ENCODE measurements at places on chromosomes 13 and 19.

DNA sequence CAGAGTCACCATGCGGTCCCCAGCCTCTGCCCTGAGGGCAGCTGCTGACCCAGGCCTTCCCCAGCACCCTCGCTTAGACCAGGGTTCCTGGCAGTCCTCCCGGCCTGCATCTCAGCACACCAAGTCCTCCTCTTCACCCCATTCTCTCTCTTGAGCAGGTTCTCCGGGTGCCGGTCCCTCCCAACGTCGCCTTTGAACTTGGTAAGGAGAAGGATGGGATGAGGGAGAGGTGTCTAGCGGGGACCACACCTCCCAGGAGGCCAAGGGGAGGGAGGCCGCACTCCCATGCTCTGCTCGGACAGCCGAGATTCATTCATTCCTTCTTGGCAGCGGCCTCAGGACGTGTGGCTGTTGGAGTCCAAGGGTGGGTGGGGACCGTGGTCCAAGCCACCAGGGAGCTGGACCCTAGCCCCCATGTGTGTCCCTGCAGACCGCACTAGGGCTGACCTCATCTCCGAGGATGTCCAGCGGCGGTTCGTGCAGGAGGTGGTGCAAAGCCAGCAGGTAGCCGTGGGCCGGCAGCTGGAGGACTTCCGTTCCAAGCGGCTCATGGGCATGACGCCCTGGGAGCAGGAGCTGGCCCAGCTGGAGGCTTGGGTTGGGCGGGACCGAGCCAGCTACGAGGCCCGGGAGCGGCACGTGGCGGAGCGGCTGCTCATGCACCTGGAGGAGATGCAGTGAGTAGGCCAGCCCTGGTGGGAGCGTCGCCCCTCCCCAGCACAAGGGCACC lies 9.4 kb downstream of the ARHGEF1 start:
- DNase-seq, result no peak

- no peak for DNase-seq
Observed at GRCh38 chr13:79673310-79673992, 192.5 kb downstream of the NDFIP2 start.

DNA sequence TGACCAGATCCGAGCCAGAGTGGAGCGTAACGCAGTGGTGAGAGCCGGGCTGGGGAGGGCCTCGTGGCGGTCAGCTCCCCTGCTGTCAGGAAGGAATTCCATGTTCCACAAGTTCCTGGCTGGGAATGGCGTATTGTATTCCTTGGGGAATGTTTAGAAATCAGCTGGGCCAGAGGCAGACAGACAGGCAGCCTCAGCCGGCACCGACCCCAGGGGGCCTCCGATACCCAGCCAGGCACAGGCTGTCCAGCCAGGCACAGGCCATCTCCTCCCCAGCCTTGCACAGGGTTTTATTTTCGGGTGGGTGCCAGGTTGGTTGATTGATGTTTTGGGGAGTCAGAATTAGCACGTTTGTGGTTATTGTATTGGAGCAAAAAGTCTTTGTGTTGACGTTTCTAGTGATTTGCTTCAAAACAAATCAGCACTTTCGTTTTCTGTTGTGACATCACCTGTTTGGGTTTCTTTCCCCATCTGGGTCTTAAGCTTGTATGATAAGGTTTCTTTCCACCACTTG lies 126.6 kb upstream of the MCF2L start:
- DNase-seq, result peak; percentile 6

DNA sequence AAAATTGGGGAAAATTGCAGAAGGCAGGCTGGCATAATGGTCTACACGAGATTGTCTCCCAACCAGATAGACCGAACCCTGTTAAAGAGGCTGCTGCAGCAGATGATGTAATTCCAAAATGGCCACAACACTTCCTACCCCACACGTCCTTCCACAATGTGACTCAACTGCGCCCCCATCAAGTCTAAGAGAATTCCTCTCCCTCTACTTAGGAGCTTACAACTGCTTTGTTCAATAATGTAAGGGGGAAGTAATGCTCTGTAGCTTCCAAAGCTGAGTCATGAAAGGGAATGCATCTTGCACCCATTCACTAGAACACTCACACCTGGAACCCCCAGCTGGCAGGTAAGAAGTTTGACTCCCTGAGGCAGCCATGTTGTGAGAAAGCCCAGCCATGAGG lies 117.8 kb upstream of the IRS2 start:
- peak; percentile 36 for DNase-seq

DNA sequence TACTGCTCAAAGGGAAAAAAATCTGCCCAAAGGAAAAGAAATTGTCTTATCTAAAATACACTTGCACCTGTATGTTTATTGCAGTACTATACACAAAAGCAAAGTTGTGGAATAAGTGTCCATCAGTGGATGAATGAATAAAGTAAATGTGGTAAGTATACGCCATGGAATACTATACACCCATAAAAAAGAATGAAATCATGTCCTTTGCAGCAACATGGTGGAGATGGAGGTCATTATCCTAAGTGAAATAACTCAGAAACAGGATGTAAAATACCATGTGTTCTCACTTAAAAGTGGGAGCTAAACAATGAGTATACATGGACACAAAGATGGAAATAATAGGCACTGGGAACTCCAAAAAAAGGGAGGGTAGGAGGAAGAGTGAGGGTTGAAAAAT lies 3.8 kb upstream of the MUC16 start:
- DNase-seq, result no peak

DNA sequence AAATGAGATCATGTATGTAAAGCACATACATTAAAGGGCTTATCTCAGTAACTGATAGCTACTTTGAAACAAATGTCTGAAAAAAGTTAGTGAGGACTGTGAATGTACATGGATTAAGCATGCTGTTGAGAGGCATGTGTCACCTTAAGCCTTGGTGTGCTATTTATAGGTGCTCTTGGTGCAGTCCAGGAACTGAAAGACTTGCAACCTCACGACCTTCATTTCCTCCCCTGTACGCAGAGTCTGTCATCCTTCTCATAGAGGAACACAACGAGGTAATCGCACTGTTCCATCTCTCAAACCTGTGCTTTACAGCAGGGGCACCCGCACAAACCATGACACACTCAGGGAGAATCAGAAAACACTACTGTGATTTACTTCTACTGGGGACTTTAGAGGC lies 65.6 kb downstream of the UFM1 start:
- DNase-seq, result peak; percentile 67

- DNase-seq, result peak; percentile 79
Observed at GRCh38 chr19:53903055-53903680, 5.9 kb upstream of the CACNG7 start.

DNA sequence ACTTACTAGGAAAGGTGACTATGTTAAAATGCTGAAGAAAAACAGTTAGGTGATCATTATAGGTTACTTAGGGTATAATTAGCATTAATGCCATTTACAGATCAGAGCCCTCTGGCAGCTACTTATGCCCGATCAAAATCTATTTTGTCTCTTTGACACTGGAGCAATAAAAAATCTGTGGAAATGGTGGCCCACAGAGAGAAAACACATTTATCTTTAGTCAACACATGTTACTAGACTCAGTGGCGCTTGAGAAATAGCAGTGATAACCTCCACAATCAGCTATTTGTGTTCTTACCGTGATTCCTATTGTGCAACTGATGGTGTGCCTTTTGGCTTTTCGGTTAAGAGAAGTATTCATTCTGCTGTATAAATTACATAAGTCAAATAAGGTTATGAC lies 1519.6 kb downstream of the PCDH9 start:
- DNase-seq, result no peak

- peak; percentile 25 for DNase-seq
Observed at GRCh38 chr19:19032420-19033175, 719 bp downstream of the SUGP2 start.

GRCh38 chr19:49677231-49677900 lies at the start of gene PRMT1:
Gene PRMT1, plus strand, starts transcription at chr19:49677271. Its CDS starts 10 bp downstream, at chr19:49677281.
- DNase-seq, result peak; percentile 63

DNA sequence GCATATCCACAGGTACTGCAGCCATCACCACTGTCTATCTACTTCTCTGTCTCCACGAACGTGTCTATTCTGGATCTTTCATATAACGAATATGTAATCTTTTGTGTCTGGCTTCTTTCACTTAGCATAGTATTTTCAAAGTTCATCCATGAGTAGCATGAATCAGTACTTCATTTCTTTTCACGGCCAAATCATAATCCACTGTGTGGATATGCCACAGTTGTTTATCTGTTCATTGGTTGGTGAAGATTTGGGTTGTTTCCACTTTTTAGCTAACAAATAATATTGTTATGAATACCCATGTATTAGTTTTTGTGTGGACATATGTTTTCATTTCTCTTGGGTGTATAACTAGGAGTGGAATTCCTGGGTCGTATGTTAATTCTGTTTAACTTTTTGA lies 14.4 kb downstream of the RGCC start:
- DNase-seq, result no peak

- DNase-seq, result no peak
Observed at GRCh38 chr19:16272945-16273344, 51.7 kb upstream of the KLF2 start.

- DNase-seq, result no peak
Observed at GRCh38 chr19:5786593-5787408, 2.3 kb upstream of the PRR22 start.

GRCh38 chr19:7640803-7641202 lies 3.9 kb downstream of the STXBP2 start:
- DNase-seq, result no peak

DNA sequence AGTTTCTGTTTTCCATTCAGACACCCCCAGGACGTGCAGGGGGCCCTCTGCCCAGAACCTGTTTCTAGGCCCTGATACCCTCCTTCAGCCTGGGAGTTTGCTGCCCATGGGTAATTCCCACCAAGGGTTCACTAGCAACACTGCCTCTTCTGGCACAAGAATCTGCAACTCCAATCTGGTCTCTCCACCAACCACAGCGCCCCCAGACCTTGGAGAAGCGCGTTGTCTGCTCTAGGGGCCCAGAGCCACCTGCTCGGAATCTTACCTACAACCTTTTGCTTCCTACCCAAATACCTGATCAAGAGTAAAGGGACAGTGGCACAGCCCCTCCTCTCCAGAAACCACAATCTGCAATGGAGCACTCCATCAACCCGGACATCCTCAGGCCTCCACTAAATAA lies 763 bp downstream of the ZNF180 start:
- peak; percentile 35 for DNase-seq

GRCh38 chr13:42807241-42807640 lies 25.9 kb downstream of the FAM216B start:
- no peak for DNase-seq

DNA sequence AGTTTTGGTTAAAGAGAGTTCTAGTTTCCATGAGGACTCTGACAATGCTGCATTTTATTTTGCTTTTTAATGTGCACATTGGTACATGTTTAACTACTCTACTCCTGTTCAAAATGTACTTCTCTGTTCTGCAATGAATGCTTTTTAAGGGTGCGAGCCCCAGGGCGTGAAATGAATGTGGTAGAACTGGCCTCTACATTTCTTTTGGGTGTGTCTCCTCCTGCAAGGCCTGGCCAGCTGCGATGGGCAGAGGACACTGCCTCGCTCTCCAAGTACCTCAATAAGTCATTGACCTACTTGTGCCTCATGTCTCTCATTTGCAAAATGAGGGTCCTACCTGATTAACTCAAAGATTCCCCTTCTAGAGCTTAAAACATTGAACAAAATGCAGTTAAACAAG lies 6.7 kb downstream of the RGS9BP start:
- no peak for DNase-seq

- no peak for DNase-seq
Observed at GRCh38 chr19:19356901-19357566, 36.4 kb downstream of the MAU2 start.

DNA sequence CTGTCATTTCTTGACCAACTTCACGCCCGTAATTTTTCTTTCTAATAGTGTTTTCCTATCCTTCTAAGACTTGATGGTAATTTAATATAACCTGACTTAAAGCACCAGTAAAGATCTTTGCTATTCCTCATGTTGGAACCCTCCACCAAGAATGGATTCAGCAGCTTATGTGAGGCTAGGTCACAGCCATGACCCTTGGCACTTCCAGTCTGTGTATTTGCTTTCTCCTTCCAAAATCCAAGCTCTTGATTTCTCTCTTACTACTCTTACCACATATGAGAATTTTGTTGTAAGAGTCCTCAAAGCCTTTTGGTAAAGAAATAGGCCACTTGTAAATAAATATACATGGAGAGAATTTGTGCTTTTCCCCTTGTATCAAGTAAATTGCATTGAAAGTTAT lies 61.4 kb downstream of the DHRS12 start:
- no peak for DNase-seq

DNA sequence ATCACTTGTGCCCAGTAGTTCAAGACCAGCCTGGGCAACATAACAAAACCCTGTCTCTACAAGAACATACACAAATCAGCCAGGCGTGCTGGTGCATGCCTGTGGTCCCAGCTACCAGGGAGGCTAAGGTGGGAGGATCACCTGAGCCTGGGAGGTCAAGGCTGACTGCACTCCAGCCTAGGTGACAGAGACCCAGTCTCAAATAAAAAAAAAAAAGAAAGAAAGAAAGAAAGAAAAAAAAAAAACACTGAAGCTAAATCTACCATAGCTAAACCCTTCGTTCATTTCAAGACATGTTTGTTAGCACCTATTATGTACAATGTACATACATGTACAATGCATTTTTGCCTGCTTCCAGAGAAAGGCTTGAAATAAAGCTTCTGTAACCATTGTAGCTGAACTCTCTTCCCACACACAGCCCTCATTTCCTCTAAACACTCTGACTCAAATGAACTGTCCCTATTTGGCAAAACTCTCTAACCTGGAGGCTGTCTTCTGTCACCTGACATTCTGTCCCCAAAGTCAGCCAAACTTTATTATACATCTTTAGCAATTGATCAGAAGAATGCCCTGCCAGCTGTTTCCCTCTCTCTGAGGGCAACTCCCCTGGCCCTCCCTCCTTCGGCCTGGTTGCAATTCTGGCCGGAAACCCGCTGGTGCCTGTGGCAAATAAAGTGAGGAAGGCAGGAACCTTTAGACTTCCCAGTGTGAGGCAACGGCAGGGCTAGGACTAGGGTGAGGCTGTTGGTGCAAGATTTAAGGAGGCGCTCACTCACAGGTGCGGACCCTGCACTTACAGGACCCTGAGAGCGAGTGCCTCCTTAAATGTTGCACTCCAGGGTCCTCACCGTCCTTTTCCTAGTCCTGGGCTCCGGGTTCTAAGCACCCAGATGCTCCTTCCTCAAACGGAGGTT lies 1.8 kb downstream of the ETHE1 start:
- DNase-seq, result no peak

DNA sequence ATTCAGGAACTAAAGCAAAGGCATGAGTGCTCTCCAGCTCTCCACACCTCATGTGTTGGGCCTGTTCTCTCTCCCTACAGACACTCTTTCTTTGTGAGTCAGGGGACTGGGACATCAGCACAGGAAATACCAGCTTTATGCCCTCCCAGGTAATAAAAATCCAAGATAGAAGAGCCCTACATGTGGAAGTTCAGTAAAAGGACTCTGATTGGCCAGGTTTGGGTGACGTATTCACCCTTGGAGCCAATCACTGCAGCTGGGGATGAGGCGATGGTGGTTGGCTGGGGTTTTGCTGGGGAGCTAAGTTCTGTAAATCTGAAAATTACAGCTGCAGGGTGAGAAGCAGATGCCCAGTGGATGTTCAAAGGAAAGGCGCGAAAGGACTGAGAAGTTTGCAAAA lies 32.5 kb downstream of the CCDC70 start:
- DNase-seq, result peak; percentile 11

GRCh38 chr19:16587833-16588823 lies 15.9 kb upstream of the SLC35E1 start:
- DNase-seq, result peak; percentile 95

All from RPMI8226 (cell line).